ENCODE measurements at places on chromosomes 4 and X. TPM values are rescaled to one million over a fixed set of nuclear protein-coding genes. Genes with fewer than 3 reads are reported as not detected.

GRCh38 chr4:169184236-169184635 is 86.5 kb downstream of the SH3RF1 start:
- H3K27me3 ChIP-seq: no peaks in the 10 kb centered on the region
- no peak overlapping the region for H3K4me3 ChIP-seq
- H3K27ac ChIP-seq: no peak overlapping the region
- peaks cover 26% of the 10 kb centered on the region for H3K4me1 ChIP-seq
- no peak for DNase-seq

GRCh38 chr4:119207051-119207450 is 5.5 kb upstream of the USP53 start:
- H3K27ac ChIP-seq: no peak overlapping the region
- no peaks in the 10 kb centered on the region for H3K27me3 ChIP-seq
- no peaks in the 10 kb centered on the region for H3K36me3 ChIP-seq
- H3K4me1 ChIP-seq: peaks cover 7% of the 10 kb centered on the region

Gene CSAG2
- 0.40 TPM for total RNA-seq

DNA sequence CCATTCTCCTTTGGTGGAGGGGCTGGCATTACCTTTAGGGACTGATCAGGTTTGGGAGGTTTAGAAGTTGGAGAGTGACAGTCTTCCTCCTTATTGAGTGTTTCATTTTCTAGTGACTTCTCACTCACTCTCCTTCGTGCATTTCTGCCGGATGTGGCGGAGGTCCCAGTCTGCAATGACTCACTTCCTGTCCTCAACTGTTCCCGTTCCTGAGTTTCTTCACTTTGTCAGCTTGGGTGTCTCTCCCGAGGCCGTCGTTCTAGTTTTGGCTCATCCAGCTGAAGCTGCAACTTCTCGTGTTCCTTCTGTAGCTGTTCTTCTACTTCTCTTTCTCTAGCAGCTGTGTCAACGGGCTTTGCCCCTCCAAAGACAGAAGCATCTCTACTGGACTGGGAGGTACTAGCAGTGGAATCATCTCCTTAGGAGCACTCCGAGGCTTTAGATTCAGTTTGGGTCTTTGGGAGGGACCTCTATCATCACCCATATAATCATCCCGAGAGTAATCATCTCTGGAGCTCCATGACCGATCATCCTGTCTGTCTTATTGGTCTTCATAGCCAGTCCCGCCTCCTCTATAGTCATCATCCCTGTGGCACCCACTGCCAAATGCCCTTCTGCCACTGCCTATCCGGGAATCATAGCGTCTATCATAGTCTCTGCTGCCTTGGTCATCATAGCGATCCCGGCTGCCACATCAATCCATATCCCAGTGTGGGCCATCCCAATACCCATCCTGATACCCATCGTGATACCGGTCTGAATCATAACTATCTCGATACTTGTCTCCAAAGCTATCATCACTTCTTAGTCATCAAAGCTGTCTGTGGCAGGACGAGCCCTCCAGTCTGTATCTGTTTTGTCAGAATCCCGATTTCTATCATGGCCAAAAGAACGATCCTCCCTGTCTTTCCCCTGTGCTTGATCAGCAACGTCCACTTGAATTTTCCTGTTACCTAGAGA is 35.3 kb upstream of the VSIG4 start:
- H3K27me3 ChIP-seq: no peaks in the 10 kb centered on the region
- DNase-seq: no peak
- H3K4me1 ChIP-seq: no peaks in the 10 kb centered on the region
- no peaks in the 10 kb centered on the region for H3K36me3 ChIP-seq

GRCh38 chrX:72576141-72576894 is 3.7 kb upstream of the HDAC8 start:
- no peaks in the 10 kb centered on the region for H3K27me3 ChIP-seq
- H3K4me3 ChIP-seq: no peak overlapping the region
- no peak overlapping the region for H3K27ac ChIP-seq

GRCh38 chr4:178611062-178611461 is 1168.8 kb upstream of the AGA start:
- H3K4me3 ChIP-seq: no peak overlapping the region
- H3K36me3 ChIP-seq: no peaks in the 10 kb centered on the region
- no peaks in the 10 kb centered on the region for H3K27me3 ChIP-seq
- no peak overlapping the region for H3K27ac ChIP-seq
- DNase-seq: no peak

DNA sequence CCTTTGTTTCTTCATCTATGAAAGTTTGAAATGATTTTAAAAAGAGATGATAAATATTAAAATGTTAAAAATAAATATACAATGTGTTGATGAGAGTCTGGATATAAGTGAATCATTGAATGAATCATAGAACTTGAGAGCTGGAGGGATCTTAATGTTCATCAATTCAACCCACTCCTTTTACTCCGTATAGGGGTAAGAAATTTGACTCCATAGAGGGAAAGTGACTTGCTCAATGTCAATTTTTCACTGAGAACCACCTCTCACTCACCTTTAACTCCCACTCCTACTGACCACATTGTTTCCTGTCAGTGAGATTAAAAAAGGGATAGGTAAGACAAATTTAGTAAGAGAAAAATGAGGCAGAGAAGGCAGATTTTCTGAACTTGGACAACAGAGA is 557.2 kb upstream of the GRIA3 start:
- H3K4me1 ChIP-seq: no peaks in the 10 kb centered on the region
- no peaks in the 10 kb centered on the region for H3K27me3 ChIP-seq
- H3K36me3 ChIP-seq: no peaks in the 10 kb centered on the region
- no peak overlapping the region for H3K27ac ChIP-seq

DNA sequence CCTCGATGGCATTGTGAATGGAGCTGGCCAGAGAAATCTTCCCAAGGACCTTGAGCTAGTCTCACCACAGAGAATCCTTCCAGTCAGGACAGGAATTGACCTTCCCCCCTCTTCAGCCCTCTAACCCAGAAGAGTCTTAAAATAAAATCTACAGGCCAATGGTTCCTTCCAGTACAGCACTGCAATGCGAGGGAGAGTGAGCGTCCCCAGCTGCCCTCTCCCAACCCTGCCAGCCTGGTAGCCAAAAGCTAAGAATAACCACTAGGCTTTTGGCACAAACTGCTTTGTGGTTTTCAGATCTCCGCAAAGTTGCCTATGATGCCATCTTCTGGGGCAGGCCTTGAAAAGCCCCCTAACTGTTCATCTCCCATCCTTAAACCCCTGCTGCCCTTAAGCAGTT is 175.1 kb downstream of the AR start:
- H3K36me3 ChIP-seq: no peaks in the 10 kb centered on the region
- DNase-seq: no peak
- H3K27me3 ChIP-seq: no peaks in the 10 kb centered on the region
- H3K27ac ChIP-seq: no peak overlapping the region
- no peak overlapping the region for H3K4me3 ChIP-seq

DNA sequence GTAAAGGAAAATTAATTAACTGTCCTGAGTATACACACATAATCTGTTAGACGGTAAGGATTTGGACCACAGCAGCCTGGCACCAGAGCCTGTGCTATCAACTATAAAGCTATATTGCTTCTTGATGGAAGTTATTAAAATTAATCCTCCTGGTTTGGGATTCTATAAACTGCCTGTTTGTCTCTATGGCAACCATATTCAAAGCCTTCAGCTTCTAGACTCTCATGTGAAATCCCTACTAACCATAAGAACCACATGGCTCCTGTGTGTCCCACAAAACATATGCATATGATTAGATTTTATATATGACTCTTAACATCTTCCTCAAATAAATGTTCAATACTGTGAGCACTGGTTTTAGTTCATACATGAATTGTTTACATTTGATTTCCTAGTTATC is 380.8 kb downstream of the ANKRD50 start:
- no peaks in the 10 kb centered on the region for H3K27me3 ChIP-seq
- peaks cover 27% of the 10 kb centered on the region for H3K4me1 ChIP-seq
- H3K4me3 ChIP-seq: no peak overlapping the region
- no peak for DNase-seq
- no peak overlapping the region for H3K27ac ChIP-seq
